ENCODE measurements at places on chromosomes 2 and 18. TPM values are rescaled to one million over a fixed set of nuclear protein-coding genes. Genes with fewer than 3 reads are reported as not detected.

GRCh38 chr2:136386046-136386445, 268.1 kb upstream of the CXCR4 start:
- no peak for ATAC-seq

GRCh38 chr2:36357847-36358659, 2.5 kb downstream of the CRIM1 start:
- no peak for ATAC-seq

DNA sequence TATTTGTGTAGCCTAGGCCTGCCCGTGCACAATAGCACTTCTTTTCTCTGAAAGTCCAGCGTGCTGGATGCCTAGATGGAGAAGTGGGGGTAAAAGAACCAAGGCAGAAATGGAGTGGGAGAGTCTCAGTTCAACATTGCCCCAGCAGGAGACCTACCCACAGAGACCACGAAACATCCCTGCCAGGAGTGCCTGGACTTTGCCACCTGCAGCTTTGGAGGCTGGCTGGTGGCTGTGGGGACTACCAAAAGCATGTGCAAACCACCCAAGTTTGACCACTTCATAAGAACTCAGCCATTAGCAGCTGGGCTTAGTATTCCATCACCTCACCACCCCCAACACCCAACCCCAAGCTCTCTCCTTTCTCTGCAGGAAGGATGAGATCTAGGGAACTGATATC, 416.9 kb upstream of the ID2 start:
- no peak for ATAC-seq

- ATAC-seq, result no peak
These were observed 14.9 kb downstream of the ATOH8 start for GRCh38 chr2:85768713-85769112.

The TFPI gene
- total RNA-seq, result 9.1 TPM

The AP1S3 gene
- total RNA-seq, result 20.8 TPM

DNA sequence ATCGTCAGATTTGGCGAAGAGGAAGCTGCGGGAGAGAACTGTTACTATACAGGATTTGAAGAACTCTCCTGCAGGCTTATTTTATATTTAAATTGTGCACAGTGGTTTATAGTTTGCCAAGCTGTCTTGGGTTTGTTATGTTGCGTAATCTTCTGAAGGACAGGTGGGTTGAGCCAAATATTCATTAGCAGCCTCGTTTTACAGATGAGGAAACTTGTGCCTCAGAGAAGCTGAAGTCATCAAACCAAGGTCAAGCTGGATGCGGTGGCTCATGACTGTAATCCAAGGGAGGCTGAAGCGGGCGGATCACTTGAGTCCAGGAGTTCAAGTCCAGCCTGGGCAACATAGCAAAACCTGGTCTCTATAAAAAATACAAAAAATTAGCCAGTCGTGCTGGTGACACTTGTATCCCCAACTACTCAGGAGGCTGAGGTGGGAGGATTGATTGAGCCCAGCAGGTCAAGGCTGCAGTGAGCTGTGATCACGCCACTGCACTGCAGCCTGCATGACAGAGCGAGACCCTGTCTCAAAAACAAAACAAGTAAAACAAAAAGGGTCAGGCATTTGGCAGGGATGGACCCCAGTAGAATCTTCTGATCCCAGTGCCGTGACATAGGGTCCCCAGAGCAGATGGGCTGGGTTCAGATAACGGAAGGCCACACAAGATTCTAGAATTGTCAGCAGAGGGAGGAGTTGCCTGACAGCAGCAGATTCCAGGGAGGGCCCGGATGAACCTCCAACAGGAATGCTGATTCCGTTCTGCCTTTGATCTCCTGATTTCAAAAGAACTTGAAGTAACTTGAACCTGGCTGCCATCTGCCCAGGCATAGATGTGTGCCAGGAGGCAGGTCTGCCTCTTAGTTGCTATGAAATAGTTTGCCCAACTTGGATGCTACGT, 50.6 kb downstream of the SH3BP4 start:
- peak; percentile 49 for ATAC-seq

DNA sequence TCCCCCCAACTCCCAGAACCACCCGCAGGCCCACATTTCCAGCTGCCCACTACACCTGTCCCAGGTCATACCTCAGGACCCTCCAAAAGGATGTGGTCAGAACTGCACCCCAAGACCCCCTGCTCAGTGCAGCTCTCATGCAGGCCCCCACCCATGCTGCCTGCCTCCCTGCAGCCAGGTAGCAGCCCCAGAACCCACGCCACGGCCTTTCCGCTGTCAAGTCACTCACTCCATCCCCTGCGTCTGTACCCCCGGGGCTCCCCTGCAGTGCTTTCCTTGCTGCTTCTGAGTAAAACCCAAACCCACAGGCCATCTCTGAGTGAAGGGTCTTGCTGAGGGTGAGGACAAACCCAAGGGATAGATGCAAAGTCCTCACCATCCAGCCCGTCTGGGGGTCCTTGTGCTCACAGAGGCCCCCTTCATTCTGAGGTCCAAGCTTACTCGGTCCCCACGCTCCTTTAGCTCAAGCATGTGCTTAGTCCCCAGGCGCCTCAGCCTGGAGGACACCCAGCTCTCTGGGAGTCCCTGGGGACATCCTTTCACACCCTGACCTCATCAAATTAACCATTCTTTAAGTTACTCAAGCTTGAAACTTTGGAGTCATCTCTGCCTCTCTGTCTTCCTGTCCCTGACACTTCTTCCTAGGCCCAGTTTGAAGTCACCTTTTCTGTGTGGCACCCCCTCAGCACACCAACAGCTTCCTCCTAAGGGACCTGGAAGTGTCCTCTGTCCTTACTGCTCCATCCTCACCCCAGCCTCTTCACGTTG, 130.1 kb downstream of the SMAD7 start:
- ATAC-seq, result peak; percentile 40

GRCh38 chr2:169141713-169142352, 72.5 kb downstream of the DHRS9 start:
- ATAC-seq, result peak; percentile 75

The PAX8 gene
- total RNA-seq, result 6.1 TPM
